SIG-M5 (cell line): ENCODE measurements at places on chromosomes 3 and 15.
A peak's percentile ranks its signal among the peaks of the same experiment; 100 is the strongest.

- DNase-seq = no peak
Measured at GRCh38 chr3:129428007-129428375, 445 bp downstream of the EFCAB12 start.

DNA sequence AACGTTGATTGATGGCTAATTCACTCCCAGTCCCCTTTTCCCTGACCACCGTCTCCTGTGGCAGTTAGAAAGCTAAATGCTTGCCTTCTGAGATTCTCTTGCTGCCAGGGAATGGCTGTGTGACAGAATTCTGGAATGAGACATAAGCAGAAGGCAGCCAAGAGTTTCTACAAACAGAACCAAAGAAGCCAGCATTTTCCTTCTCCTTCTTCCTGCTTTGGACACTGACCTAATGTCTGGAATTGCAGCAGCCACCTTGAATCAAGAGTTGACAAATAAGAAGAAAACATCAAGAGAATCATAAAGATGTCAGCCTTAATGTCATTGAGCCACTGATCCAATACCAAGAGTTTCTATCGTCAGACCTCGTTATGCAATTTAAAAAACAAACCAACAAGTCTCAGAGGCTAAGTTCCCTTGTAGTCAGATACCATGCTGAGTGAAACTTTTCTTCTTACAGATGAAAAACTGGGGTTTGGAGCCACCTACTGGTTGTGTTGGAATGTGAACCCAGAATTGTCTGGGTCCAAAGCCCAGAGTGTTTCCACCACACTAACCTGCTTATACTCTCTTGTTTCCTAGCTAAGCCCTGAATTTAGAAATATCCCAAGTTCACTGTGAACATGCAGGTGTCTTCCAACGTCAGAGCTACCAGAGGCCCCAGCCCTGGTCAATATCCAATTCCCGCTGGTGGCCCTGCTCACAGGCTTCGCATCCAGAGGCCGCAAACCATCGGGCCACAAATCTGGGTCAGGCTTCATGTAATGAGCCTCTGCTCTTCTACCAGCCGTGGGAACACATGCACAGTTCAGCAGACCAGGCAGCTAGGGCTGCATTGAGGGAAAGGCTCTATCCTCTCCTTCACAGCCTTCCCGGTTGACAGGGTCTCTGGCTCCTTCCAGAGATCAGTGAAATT, 42.5 kb downstream of the MCF2L2 start:
- peak; percentile 20 for DNase-seq

- no peak for DNase-seq
Measured at GRCh38 chr15:40046721-40047414, 7.9 kb upstream of the SRP14 start.

- no peak for DNase-seq
Measured at GRCh38 chr3:105953831-105954230, 85.0 kb upstream of the CBLB start.

DNA sequence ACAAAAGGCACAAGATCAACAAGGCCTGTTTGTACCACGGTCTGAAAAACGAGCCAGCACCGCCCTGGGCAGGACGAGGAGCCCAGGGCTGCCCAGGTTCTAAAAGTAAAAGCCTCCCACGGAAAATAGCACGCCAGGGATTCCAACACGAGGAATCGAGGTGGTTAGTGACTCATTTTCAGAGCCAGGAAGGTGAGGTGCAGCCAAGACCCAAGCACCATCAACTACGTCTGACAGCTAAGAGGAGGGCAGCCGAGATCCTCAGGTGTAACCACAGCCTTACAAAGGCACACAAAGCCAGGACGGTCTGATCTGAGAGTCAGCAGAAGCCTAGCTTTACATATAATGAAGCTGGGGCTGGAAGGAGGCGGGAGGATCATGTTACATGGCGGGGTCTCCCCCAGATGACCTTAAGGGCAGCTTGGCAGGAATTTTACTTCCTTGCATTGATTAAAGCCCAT, 52.5 kb downstream of the ATP10A start:
- no peak for DNase-seq

DNA sequence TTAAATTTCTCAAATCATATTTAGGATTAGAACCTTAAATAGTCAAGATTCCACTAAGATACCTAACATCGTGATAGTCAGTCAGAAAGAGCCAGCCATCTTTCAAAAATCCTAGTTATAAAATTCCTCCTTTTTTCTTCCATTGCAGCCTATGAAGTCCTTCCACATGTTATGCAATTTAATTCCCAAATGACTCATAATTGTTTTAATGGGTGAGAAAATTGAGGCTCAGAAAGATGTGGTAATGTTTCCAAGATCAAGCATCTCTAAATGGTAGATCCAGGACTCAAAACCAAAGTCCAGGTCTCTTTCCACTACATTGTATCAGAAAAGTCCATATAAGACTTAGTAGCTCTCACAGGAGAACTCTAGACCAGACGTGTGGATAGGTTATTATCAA, 9.5 kb downstream of the CFAP44 start:
- no peak for DNase-seq

DNA sequence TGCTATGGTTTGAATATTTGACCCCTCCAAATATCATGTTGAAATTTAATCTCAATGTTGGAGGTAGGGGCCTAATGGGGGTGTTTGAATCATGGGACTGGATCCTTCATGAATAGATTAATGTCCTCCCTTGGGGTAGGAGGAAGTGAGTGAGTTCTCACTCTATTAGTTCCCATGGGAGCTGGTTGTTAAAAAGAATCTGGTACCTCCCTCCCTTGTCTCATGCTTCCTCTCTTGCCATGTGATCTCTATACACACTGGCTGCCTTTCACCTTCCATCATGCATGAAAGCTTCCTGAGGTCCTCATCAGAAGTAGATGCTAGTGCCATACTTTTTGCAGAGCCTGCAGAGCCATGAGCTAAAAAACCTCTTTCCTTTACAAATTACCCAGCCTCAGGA, 177.7 kb upstream of the MCTP2 start:
- no peak for DNase-seq

DNA sequence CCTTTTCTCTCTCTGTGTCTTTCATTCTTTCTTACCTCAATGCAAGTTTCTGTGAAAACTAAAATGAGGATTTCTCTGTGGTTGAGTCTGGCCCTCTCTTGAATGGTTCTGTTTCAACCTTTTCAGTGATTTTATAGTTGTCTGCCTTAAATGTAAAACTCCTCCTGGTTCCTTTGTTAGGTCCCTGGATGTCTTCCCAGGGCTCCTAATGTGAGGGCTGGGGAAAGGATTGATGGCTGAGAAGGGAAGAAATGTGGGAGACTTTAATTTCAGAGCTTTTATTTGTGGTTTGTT, 90.6 kb upstream of the GRM7 start:
- DNase-seq = no peak

DNA sequence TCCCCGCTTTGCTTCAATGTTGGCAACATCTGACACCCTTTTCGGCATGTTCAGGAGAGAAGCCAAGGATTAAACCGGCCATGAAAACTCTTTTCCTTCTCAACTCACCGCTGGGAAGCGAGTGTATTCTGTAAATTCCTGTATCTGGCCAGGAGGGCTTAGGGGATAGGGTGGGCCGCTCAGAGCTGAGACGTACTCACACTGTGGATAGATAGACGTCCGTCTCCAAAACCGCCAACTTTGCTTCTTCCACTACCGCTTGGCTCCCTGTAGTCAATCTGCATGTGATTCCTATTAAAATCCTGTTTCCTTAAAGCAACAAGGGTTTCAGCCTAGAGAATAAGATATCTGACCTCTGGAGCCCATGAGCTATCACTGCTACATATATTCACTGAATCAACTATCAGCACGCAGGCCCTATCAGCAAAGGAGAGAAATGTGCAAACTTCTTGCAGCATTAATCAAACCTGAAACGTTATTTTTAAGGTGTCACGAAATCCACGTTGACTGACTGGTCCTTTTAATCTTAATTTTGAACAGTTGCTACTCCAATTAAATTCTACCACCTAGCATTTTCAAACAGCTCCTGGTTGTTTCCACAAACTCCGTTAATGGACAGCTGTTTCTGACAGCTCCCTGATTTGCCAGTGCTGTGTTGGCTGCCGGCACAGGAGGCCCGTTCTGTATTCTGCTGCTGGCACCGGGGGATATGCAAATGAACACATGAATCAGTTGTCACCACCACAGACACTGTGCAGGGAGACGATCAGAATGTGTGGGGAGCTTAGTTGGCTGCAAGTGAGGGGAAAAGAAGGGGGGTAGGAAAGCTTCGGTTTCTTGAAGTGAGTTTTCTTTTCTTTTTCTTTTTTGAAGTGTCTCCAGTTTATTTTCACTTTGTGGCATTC, 438.9 kb upstream of the ARRDC4 start:
- DNase-seq = no peak

DNA sequence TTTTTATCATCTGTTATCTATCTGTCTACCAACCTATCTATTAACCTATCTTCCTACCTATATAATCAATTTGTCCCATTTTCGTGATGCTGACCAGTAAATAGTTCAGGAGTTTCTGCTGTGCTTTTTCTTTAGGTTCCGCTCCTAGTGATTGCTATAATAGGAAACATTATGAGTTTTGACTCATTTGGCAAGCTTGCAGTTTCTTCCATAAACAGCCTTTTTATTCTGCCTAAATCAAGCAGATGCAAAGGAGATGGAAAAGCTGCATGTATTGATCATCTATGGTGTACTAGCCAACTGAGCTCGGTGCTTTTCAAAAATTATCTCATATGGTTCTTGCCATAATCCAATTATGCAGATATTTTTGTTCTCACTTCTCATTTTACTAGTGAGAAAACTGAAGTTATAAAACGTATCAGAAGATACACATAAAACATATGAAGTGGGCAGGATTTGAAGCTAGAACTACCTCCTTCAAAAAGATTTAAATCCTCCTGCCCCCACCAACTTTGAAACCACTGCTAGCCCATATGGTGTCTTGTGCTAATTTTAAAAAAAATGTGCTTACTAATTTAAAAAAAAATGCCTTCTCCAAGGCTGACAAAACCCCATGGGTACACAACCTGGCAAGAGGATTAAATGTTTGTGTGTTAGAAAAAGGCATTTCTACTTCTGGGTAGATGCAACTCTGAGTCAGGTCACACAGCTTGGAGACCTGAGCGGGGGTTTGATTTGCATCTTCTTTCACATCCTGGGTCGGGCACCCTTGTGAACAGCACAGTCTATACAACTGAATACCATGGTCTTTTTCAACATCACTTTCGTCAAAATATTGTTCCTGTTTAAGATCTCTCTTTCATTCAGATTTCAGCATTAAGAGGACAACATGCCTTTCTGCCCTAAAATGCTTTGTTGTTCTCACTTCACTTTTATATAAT, 267.0 kb downstream of the CHL1 start:
- no peak for DNase-seq

DNA sequence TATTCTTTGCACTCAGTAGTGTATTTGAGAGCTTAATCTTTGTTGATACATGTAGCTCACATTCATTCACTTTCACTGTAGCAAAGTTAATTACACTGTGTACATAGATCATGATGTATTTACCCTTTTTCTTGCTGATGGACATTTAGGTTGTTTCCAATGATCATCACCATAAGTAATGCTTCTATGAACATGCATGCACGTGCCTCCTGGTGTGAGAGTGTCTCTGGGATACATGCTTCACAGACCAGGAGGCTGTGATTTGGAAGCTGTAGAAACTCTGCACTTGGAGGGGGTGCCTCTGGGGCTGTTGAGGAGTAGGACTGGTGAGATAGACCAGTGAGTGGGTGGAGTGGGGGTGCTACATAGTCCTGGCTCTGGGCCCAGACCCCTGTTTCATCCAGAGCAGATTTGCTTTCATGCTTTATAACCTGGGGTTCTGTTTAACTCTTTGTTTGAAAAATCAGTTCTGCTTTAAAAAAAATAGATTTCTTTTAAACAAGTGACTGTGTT, 18.2 kb upstream of the SMAD3 start:
- no peak for DNase-seq

GRCh38 chr15:19987389-19988048, 554.1 kb downstream of the GOLGA6L6 start:
- no peak for DNase-seq

GRCh38 chr3:147937341-147937740, 528.2 kb downstream of the ZIC1 start:
- DNase-seq = no peak

- no peak for DNase-seq
Measured at GRCh38 chr3:152828075-152828840, 6.7 kb upstream of the P2RY1 start.

- DNase-seq = no peak
Measured at GRCh38 chr3:66010739-66011655, 27.7 kb downstream of the MAGI1 start.

DNA sequence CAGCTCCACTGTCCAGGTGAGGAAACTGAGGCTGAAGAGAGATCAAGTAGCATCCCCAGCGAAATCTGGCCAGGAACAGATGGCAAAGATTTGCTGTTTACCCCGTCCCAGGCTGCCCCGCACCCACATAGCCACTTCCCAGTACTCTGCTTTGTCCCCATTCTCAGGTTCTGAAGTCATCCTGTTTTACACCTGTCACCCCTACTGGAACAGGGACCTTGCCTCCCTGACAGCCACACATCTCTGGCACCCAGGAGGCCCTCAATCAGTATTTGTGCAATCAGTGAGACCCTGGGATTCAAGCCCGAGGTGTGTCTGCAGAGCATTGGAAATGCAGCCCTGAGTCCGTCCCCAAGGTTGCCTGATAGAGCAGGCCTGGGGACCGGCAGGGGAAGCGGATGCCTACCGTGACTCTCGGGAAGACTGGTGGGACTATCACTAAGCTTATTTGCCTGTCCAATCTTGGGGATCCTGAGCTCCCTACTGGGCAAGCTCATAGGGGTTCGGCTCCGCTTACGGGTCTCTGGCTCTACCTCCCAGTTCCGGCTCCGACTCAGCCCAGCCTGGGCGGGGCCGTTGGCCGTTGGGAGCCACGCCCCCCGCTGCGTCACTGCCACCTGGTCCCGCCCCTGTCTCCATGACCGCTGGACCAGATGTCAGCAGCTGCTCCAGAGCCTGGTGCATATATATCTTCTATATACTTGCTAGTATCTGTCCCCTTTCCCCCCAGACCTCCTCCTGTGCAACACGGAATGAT, 17.5 kb upstream of the FANCD2 start:
- no peak for DNase-seq

DNA sequence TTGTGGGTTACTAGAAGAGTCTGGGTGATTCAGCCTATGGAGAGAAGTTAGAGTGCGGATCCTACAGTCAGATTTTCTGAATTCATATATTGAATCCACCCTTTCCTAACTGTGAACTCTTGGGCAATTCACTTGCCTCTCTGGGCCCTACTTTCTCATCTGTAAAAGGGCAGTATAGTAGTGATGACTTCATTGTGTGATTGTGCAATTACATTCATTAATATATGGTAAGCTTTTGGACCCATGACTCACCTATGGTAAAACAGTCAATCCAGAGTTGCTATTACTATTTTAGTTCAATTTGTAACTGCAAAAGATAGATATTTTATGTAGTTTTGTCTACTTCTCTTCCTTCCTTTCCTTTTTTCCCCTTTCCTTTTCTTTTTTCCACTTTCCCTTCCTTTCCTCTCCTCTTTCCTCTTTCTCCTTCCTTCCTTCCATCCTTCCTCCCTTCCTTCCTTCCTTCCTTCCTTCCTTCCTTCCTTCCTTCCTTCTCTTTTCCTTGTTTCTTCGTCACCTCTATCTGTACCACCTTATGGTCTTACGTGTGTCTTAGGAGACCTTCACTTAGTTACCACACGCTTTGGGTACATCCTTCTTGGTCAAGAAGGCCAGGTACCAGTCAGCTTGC, 37.0 kb downstream of the GMNC start:
- no peak for DNase-seq

- DNase-seq = no peak
Measured at GRCh38 chr15:69597061-69597592, 144.5 kb downstream of the RPLP1 start.
